ENCODE measurements at places on chromosomes 7 and 10.

DNA sequence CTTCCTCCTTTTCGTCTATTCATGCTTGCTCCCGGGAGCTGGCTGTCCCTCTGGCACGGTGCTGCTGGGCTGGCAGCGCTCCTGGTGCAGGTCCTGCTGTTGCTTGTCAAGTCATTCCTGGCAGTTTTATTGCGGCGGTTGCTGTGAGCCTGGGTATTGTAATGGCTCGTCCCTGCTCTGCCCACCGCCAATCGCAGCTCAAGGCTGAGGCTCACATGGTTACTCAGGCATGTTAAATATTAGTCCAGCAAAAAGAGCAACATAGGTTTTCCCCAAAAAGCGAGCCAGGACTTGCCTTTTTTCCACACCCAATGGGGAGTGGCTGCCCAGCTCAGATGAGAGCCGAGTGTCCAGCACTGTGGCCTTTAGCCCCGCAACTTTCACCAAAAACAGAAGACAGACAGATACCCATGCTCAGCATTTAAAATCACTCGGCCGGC, 492.9 kb upstream of the FOXK1 start:
- peak; percentile 68 for DNase-seq

DNA sequence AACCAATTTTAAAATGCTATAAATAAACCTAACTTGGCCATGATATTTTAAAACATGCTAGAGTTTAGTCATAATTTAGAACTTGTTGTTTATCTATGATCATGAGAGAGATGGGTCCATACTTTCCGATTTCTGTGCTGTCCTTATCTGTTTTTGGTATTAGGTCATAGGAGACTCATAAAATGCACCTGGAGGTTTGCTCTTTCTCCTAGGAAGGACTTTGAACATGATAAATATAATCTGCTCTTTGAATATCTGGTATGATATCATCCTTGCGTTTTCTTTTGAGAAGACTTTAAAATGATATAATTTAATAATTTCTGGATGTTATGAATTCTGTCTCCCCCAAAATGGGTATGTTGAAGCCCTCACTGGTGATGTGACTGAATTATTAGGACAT, 9.0 kb upstream of the ANTXRL start:
- no peak for DNase-seq

DNA sequence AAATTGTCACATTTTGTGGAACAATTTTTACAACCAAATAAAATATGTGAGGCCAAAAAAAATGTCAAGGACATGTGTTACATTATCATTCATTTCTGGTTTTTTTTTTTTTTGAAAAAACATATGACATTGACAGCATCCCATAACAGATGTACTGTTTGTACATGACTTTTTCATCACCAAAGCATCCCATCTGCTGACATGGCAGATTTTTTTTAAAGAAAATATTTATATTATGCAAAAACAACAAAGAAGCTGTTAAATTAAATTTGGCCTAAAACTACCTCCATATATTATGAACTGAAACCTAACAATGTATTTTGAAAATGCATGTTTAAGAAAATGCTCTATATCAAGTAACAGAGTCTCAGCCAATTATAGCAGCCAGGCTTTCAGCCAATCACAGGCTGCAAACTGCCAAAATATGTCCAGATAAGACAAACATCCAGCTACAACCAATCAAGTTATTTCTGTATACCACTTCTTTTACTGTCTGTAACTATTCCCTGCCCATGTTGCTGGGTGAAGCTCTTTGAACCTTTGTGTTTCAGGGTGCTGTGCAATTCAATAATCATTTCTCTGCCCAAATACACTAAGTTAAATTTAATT, 1111.8 kb downstream of the GRM8 start:
- no peak for DNase-seq

- no peak for DNase-seq
Measured at GRCh38 chr7:25075459-25075858, 49.6 kb downstream of the CYCS start.

DNA sequence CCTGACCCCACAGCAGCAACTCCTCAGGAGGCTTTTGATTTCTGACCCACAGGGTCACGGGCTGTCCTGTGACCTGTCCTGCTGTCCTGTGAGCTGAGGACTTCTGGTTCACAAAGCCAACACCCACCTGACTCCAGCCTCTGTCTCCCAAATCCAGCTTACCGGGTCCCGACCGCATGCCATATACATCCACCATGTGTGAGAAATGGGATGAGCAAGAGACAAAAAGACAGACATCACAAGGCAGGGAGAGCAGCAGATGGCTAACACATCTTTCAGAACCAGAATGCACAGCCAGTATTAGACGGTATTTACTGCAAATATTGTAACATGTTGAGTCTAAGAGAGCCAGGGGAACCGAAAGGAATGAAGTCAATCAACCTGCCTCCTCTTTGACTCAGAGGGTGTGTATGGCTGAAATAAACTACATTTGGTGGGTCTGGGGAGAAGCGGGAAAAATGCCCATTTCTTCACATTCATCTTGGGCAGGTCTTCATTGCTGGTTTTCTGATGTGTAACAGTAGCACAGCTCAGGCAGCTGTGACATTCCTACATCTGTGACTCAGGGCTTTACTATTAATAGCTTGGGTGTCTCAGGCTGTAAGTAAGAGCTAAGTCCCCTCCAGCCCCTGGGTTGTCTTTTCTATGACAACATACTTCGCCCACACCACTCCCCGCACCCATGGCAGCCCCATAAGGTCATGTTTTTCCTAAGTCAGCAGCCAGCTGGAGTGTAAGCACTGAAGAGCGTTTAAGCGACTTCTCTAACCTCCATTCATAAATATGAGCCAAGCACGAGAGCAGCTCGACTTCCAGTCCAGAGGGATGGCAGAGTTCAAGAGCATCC, 25.0 kb downstream of the ABLIM1 start:
- DNase-seq: no peak

DNA sequence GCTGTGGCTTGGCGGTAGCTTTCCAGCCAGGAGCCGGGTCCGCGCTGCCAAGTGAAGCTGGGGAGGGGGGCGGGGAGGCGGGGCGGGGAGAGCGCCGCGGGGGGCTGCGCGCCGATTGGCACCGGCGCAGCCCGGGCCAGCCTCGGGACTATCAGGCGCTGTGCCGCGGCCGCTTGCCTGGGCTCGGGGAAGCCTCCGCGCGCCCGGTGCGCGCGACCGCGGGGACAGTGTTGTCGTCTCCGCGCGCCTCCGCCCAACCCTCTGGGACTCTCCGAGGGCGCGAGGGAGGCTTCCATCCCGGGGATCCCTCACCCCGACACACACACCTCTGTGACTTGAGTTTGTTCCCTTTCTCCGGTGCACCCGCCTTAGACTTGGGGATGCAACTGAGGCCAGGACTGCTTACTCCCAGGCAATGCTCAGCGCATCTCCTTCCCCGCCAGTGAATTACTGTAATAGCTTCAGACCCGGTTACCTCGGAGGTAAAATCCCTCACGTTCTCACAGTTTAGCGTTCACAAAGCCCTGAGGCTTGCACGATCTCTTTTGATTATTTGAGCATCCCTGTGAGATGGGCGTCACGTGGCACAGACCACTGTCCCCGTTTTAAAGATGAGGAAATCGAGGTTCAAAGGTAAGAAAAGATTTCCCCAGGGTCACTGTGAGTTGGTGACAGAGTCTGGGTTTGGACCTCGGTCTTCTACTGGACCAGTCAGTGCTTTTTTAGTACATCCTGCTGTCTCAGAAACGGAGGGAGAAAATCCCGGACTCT, at the start of gene NKX1-2:
NKX1-2 (minus strand) TSS at position 24 of the 771 bp plus-strand sequence. CDS start 92 bp downstream, outside the sequence.
- peak; percentile 21 for DNase-seq

- DNase-seq: no peak
Measured at GRCh38 chr10:83990126-83990525, 149.2 kb upstream of the GHITM start.

- DNase-seq: no peak
Measured at GRCh38 chr10:86600296-86600695, 54.1 kb upstream of the OPN4 start.

- DNase-seq: no peak
Measured at GRCh38 chr7:130912862-130913638, 179.0 kb upstream of the KLF14 start.

GRCh38 chr10:89466599-89467035, 52.2 kb downstream of the IFIT5 start:
- DNase-seq: no peak

GRCh38 chr10:82757901-82758300, 882.9 kb downstream of the NRG3 start:
- DNase-seq: no peak

- no peak for DNase-seq
Measured at GRCh38 chr10:120327675-120328074, 129.4 kb upstream of the PLPP4 start.

DNA sequence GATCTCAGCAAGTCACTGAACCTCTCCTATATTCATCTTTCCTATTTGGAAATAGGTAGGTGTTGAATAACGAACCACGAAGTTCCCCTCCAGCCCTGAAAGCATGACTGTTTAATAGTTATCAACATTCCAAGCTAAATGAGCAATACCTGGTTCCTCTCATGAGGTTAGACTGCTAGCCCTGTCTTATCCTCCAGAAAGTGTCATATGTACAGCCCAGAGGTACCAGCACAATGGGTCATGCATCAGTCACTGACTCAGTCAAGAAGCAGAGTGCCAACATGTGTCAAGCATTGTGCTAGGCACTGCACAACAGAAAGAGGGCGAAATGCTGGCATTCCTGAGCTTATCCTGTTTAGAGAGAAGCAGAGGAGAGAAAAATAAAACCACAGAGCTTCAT, 70.0 kb downstream of the AMPH start:
- no peak for DNase-seq

- no peak for DNase-seq
Measured at GRCh38 chr7:156650042-156650441, 9.5 kb downstream of the RNF32 start.

DNA sequence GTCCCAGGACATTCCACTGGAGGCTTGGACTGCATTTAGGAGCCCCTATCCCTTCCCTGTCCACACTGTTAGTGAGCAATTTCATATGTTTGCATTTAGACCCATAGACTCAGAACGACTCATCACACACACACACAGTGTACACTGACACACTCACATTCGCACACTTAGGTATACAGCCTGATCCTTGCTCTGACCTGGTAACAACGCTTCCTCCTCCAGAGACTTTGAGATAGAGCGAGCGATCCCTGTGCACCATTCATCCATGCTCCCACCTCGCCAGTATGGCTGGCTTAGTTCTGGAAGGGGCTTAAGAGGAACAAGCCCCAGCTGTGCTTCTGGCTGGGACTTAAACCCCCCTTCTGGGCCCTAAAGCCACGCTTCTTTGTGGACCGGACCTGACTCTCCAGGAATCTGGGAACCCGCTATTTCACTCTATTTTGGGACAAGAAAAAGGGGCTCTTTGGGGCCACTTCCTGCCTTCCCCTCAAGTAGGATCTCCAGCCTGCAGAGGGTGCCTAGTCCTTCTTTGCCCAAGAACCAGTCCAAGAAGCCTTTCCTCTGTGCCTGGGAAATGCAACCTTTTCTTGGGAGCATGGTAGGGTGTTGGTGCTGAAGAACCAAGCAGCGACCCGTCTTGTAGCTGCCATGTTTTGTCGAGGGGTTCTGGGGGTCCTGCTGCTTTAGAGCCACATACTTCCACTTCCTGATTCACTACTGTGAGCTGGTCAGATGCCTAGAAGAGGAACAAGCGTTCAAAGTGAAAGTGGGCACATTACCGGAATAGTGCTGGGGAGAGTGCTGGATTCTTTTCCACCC, 1.1 kb upstream of the HOXA13 start:
- DNase-seq: no peak

GRCh38 chr10:46223064-46223480, 63.7 kb upstream of the ANTXRL start:
- no peak for DNase-seq

All from anterior cingulate cortex (tissue), 58 donors.